ENCODE measurements at places on chromosomes 13 and 19.
A peak's percentile ranks its signal among the peaks of the same experiment; 100 is the strongest.

DNA sequence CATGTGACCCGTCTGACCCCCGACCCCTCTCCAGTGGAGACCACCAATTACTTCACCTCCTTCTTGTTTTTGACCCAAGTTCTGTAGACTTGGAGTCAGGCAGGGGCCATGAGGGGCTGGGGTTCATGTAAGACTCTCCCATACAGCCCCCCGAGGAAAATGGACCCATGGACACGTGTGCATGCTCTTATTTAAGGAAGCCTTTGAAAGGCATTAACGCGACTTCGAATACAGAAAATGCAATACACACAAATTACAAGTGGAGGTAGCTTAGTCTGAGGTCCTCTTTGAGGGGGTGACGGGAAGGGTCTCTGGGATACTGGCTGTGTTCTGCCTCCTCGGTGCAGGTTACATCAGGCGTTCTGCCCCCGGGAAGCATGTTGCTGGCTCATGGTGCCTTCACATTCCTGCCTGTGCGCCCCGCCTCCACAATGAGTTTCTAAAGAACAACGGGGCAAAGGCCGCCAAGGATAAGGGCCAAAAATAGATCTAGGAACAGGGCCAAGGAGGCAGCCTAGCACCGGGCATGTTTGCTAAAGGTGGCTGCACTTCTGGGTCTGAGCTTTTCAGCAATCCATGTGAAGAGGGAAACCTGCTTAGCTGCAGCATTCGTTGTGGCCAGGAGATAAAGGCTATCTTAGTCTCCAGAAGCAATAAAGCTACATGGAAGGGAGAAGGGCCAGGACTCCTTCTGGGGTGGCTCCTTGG, 54.5 kb downstream of the RAB20 start:
- DNase-seq = no peak

GRCh38 chr13:51122868-51123566, 11.9 kb upstream of the C13orf42 start:
- DNase-seq = peak; percentile 26

DNA sequence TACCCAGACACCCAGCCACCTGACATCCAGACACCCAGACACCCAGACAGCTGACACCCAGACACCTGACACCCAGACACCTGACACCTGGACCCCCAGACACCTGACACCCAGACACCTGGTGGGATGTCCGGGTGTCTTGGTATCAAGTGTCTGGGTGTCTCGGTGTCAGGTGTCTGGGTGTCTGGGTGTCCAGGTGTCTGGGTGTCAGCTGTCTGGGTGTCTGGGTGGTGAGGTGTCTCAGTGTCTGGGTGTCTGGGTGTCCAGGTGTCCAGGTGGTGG, 18.6 kb downstream of the C19orf12 start:
- DNase-seq = no peak

DNA sequence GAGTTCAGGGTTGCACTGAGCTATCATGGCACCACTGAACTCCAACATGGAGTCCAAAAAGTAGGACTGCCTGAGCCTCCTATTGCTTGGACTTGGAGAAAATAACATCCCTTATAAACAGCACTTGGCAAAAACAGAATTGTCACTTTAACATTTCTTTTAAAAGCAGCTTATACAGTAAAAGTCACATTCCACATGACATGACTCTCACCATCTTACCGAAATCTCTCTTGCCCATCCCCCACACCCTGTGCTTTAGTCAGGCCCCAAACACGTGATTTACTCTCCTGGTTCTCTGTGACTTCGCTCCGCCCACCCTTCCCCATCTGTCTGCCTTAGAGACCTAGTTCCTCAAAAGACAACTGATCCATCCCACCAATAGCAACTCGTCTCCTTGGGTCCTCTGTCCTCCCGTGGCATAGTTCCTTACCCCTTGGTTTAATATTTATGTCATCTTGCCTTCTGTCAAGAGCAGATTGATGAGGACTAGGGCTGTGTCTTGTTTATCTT, 4.6 kb downstream of the SAFB start:
- DNase-seq = peak; percentile 28

GRCh38 chr19:39759457-39760184, 19.0 kb upstream of the LEUTX start:
- DNase-seq = no peak

GRCh38 chr13:108922108-108922507, 292.7 kb downstream of the MYO16 start:
- DNase-seq = no peak

- no peak for DNase-seq
Observed at GRCh38 chr13:73739394-73739793, 394.8 kb downstream of the KLF12 start.

DNA sequence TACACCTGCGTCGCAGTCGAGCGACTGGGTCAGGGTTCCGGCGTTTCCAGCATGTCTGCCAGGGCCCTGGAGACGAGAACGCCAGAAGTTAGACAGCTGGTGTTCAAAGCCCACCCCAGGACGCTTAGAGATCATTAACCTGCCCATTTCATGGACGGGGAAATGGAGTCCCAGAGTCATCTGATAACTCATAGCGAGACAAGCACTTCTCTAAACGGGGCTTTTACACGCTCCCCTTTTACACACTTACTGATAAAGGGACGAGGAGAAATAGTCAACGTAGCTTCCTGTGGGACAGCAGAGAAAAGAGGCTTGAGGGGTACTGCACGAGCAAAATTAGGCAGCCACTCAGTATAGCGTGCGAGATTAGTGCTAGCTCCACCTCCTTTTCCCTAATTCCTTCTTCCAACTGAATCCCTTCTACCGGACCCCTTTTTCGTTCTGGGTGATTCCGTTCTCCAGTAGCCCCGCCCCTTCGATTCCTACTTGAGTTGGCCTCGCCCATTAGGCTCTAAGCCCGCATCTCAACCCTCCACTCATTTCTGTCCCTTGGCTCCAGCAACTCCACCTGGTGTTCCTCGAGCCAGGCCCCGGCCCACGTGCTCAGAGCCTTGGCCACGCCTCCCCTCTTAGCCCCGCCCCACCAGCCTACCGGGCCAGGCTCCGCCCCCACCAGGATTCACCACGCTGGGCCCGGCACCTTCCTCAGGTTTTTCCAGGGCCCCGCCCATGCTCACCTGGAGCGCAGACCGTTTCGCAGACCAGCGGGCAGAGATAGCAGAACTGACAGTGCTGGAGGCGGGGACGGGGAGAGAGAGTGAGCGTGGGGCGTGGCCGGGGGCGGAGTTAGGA, 3.7 kb downstream of the HRC start:
- peak; percentile 46 for DNase-seq

- DNase-seq = no peak
Observed at GRCh38 chr13:88656751-88657150, 985.6 kb downstream of the SLITRK5 start.

GRCh38 chr13:23703246-23703860, 133.1 kb downstream of the TNFRSF19 start:
- DNase-seq = no peak

- no peak for DNase-seq
Observed at GRCh38 chr19:58397533-58398037, 2.1 kb downstream of the RNF225 start.

DNA sequence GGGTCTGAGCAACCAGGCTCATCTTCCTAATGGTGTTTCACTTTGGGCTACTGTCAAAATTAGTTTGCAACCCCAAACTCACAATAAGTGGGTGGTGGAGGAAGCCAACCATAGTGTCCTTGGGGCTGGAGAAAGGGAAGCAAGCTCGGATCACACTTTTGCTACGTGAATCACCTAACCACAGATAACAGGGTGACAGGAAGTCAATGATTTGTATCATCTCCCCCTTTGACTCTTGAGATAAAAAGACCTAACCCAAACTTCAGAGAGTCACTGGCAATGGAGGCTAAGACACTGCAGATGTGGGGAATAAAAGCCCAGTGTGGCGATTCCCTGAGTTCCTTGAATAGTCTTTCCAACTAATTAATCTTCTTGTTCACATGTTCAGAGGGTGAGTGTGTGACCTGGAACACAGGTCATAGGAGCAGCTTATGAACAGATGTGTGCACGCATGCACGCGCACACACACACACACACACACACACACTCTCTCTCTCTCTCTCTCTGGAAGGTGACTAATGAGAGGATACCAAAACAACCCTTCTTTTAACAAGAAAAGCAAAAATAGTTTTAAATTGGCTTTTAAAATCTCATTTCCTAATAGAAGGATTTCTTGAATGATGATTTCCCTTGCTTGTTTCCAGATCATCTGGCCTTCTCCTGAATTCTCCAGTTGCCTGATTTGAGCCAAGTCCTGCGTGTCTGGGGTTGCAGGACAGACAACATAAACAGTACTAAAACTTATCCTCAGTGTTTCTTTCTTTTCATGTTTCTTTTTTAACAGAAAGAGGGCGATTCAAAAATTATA, 21.2 kb upstream of the DOCK9 start:
- peak; percentile 38 for DNase-seq

- DNase-seq = no peak
Observed at GRCh38 chr13:109383683-109384082, 402.7 kb downstream of the IRS2 start.

DNA sequence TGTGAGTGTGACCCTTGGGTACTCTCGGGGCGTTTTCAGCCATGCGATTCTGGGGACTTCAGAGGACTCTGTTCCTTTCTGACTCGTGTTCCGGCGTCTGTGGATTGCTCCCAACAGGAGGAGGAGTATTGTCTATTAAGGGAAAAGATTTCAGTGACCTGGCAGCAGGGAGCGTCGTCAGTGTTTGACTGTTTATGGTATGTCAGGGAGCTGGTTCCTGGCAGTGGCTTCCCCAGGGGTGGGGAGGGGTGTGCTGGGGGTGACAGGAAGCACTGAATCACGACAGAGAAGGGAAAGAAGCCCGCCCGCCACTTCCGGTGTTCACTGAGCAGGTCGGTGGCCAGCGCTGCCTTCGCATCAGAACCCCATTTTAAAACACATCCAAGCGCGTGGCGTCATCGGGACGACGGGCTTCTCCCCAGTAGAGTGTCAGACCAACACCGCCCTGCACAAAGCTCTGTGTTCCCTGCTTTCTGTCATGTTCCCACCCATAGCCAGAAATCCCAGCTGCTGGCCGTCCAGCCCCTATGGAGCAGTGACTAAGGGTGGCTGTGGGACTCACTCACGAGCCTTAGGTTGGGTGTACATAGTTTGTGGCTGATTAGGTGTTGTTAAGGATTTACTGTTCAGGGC, 33.8 kb downstream of the COL4A2 start:
- DNase-seq = peak; percentile 69

GRCh38 chr13:99425485-99426341, 75.6 kb upstream of the TM9SF2 start:
- DNase-seq = peak; percentile 66

DNA sequence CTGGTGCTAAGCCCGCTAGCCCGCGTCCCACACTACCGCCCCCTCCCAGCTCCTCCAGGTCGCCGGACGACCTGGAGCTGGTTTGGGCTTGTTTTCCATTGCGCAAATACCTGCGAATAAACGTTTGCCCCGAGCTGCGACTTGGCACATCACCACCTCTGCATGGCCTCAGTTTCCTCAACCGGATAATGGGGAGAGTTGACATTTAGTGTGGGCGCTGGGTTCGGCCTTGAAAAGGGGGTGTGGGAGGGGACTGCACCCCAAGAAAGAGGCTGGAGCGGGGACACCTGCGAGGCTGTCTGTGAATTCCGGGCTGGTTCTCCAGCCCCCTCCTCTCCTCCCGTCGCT, 11.0 kb upstream of the JUND start:
- no peak for DNase-seq

DNA sequence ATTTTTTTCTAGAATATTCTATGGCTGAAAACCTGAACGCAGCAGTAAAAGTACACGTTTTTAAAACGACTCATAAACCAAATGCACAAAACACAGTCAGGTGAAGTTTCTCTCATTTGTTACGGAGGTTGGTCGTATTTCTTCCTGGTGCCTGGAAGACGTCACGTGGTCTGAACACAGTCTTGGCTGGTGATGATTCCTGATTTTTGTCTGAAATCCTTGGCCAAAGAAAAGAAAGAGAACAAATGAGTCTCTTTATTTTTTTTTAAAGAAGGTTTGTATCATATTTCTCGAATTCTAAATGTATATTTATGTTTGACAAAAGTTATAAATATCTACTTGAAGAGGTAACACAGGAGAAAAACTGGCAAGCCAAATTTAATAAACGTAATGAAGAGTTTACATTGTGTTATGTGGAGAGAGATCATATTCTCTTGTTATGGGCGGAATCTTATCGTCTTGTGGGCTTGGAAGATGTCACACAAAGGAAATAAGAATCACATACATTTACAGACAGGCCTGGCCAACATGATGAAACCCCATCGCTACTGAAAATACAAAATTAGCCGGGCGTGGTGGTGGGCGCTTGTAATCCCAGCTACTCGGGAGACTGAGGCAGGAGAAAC, 10.0 kb upstream of the PNMA8A start:
- no peak for DNase-seq
